ENCODE measurements at places on chromosomes 1 and 21.

GRCh38 chr21:21162786-21163185 is 164.6 kb downstream of the NCAM2 start:
- DNase-seq: no peak

DNA sequence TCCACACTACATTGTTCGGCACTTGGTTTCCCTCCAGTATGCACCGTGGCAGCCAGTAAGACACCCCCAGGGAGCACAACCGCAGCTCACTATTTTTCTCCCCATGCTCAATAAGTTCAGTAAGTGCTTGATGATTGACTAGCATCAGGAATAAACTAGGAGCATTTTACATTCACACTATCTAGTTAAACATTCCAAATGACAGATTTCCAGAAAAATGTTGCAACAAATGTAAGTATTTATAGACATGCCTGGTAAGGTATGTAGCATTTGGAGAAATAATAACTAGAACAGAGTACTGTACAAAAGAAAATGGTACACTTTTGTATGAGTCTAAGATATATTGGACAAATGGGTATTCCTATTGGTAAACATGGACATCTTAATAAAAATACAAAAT is 92.9 kb downstream of the SLC45A1 start:
- DNase-seq: no peak

DNA sequence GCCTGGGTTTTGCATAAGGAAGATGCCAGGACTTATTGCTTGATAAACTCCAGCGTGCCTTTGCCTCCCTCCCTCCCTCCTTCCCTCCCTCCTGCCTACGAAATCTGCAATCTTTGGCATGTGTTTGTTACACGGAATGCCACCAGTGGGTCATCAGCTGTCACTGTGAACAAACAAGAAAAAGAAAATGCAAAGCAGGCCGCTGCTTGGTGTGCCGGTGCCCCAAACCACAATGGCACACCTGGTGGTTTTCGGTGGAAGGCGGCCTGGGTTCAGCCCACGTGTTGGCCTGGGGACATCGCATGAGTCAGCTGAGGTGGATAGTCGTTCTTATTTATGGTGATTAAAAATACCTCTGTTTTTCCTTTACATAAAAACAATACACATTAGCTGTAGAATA is 16.3 kb upstream of the IFNLR1 start:
- DNase-seq: no peak

DNA sequence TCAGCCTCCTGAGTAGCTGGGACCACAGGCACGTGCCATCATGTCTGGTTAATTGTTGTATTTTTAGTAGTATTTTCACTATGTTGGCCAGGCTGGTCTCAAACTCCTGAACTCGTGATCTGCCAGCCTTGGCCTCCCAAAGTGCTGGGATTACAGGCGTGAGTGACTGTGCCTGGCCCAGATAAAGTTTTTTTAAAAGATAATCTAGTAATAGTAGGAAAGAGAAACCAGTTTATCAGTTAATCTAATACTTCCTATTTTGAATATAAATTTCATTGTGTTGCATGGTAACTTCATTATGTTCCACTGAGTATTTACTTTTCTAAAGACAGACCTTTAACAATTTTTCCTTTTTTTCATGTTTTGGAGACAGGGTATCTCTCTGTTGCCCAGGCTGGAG is 10.0 kb downstream of the RABGAP1L start:
- no peak for DNase-seq

GRCh38 chr1:118266436-118266835 is 81.4 kb upstream of the SPAG17 start:
- DNase-seq: no peak

- no peak for DNase-seq
These were observed 45.2 kb downstream of the CLIC4 start for GRCh38 chr1:24790490-24790889.

DNA sequence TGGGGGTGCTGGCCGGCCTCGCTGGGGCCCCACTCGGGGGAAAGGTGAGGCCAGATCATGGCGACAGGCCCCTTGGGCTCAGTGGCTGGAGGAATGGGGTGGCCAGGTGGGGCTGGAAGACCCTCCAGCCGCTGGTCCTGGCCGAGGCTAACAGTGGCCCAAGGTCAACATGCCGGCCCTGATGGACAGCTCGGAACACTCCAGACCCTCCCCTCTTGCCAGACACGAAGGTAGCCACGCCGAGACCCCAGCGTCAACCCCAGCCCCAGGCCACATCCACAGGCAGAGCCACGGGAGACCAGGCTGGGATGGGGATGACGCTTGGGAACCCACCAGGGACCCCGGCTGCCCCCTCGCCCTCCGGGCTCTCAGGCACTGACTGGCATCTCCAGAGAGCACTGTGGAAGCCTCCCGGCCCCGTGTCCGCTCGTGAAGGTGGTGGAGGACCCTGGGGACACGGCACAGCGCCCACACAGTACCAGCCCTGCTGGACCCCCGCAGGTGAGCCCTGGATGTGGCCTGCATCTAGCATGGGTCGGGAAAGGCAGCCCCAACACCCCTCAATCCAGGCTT is 905 bp upstream of the C1QTNF12 start:
- no peak for DNase-seq

DNA sequence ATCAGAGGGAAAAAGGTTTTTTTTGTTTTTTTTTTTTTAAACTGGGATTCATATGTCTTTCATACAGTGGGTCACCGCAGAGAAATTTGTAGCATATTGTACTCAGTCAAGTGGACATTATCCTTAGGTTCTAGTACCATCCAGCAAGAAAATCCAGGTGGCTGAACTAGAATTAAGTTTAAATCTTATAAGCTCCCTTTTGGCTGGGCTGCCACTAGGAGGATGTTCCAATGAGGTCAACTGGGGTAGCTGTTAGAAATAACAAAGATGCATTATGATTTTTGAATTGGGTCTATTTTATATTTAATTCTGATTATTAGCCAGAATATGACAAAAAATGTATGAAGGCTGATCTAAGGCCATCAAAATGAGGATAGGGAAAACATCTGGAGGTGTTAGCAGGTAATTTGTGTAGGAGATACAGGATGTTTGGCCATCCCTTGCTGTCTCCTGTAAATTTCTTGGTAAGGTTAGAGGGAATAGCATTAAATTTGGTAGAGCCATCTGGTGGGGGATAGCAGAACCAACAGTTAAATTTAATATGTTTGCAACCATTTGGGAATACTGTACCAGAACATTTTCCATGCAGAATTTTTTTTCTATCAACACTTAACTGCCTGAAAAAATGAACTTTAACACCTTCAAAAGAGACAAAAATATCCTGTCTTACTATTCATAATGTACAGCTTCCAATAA is 568.5 kb upstream of the B3GALT2 start:
- DNase-seq: no peak

DNA sequence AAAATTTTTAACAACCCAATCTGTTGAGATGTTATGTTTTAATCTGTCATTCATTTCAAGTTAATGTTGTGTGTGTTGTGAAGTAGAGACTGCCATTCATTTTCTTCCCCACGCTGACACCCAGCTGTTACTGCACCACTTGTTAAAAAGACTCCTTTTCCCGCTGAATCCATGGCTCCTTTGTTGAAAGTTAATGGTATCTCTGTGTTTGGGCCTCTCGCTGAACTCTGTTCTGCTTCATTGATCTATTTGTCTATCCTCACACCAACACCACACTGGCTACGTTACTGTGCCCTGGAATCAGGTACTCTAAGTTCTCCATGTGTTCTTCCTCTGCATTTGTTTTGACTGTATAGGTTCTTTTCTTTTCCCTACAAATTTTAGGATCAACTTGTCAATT is 58.2 kb downstream of the PDE9A start:
- DNase-seq: no peak

DNA sequence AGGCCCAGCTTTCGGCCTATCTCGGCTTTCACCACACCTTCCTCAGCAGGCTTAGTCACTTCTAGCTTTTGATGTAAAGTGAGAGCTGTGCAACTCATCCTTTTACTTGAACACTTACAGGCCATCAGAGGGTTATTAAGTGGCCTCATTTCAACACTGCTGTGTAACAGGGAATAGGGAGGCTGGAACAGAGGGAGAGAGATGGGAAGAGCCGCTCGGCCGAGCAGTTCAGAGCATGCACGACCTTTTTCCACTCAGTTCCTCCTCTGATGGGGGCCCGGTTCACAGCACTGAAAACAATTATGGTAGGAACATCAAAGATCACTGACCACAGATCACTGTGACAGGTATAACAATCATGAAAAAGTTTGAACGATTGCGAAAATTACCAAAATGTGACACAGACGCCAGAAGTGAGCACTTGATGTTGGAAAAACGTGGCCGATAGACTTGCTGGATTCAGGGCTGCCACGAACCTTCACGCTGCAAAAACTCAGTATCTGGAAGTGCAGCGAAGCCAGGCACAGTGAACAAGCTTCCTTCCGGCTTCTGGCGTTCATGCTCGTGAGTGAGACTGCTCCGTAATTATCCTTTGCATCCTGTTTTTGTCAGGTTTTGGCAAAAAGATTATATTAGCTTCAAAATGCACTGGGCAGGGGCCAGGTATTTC is 28.6 kb downstream of the AGPAT3 start:
- no peak for DNase-seq

GRCh38 chr1:54327386-54328065 is 78.7 kb downstream of the SSBP3 start:
- no peak for DNase-seq

- DNase-seq: no peak
These were observed 49.6 kb upstream of the ARHGAP29 start for GRCh38 chr1:94286864-94287437.

DNA sequence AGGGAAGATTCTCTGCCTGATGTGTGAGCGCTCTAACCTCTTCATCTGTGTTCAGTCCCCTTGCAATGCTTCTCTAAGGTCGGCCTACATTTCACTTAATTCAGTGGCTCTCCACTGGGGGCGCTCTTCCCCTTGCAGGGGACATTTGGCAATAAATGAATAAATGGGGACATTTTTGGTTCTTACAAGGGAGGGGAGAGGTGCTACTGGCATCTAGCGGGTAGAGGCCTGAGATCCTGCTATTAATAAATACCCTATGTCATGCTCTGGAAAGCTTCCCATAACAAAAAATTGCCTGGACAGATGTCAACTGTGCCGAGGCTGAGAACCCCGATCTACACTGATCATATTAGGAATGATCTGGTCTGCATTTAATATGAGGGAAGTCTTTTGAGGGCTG is 25.9 kb upstream of the DNAJC11 start:
- DNase-seq: peak; percentile 14
